ENCODE measurements at places on chromosomes 5 and 9.

DNA sequence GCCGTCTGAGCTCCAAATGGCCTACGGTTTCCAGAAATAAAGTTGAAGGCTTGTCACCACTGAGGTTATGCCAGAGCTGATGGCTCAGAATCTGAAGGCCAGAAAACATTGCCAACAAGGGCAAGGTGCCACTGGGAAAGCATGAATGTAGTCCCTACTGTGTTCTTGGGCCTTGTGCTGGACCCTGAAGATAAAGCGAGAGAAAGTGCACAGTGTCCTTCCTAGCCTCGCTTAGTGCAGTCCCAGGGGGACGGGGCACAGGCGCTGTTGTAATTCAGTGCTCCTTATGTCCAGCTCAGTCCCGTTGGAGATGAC is 84.5 kb downstream of the NDFIP1 start:
- DNase-seq, result no peak

DNA sequence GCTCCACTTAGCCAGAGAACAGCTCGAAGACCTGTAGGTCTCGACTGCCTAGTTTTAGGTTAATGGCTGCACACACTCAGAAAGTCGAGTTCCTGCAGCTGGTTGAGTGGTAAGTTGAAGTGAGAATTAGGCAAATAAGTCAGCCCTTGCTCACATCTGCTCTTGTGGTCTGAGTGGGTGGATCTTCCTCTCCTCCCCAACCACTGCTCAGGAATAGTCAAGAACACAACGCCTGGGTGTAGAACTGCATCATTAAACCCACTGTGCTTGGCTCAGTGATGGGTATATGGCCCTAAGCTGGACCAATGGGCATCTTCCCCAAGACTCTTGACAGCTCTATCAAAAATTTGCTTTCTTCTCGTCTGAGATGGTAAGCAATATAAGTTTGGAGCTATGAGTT is 20.9 kb upstream of the ADAM19 start:
- DNase-seq, result no peak

GRCh38 chr5:10842823-10843222 is 81.8 kb upstream of the DAP start:
- DNase-seq, result no peak

- DNase-seq, result peak; percentile 22
These were observed 73.4 kb upstream of the NR4A3 start for GRCh38 chr9:99748266-99748665.

DNA sequence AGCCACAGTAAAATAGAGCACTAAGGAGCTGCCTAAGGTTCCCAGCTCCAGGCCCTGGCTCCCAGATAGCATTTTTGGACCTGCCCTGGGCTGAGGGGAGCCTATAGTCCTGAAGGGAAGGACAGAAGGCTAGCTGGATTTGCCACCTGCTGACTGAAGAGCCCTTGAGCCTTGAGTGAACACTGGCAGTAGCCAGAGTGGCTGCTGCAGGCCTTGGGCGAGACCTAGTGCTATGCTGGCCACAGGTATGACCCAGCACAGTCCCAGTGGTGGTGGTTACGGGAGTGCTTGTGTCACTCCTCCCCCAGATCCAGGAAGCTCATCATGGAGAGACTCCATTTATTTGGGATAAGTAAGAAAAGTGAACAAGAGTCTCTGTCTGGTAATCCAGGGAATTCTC is 10.3 kb upstream of the STX17 start:
- no peak for DNase-seq

DNA sequence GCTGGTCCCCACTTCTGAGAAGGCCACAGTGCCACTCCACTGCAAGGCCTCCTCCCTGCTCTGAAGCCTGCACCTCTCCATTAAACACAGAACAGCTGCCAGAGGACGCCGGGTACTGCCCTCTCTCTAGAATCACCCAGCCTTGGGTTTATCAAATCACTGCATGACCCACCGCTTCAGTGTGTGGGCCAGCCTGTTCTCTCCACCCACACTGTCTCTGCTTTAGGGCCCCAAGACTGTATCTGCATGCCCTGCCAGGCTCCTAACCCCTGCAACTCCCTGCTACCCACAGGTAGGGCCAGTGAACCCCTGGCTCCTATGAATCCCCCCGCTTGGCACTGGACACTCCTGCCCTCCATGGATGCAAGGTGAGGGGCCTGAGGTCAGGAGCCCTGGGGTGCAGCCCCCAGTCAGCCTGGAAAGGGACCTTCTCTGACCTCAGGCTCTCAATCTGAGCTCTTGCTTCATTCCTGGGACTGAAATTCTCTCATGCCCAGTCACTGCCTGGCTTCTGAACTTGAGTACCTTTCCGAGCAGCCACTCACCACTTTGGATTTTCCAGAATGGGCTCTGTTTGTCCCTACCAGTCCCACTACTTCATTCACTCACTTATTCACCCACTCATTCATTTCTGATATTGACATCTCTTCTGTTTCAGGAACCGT is 206.3 kb downstream of the GABBR2 start:
- DNase-seq, result peak; percentile 44

DNA sequence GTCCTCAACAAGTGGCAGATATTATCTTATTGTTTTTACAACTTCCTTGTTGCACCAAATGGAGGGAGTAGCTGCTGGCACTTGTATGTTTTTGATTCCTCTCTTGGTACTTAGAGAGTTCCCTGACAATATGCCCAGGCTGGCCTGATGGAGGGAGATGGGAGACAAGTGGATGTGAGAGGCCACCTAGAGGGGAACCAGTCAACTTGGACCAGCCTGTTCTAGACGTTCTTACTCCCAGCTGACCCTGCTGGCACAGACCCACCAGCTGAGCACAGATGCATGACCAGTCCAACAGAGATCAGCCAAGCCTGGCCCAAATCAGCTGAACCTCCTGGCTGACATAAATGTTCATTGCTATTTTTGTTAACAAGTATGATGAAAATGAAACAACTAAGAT is 60.9 kb upstream of the GDNF start:
- DNase-seq, result peak; percentile 48

DNA sequence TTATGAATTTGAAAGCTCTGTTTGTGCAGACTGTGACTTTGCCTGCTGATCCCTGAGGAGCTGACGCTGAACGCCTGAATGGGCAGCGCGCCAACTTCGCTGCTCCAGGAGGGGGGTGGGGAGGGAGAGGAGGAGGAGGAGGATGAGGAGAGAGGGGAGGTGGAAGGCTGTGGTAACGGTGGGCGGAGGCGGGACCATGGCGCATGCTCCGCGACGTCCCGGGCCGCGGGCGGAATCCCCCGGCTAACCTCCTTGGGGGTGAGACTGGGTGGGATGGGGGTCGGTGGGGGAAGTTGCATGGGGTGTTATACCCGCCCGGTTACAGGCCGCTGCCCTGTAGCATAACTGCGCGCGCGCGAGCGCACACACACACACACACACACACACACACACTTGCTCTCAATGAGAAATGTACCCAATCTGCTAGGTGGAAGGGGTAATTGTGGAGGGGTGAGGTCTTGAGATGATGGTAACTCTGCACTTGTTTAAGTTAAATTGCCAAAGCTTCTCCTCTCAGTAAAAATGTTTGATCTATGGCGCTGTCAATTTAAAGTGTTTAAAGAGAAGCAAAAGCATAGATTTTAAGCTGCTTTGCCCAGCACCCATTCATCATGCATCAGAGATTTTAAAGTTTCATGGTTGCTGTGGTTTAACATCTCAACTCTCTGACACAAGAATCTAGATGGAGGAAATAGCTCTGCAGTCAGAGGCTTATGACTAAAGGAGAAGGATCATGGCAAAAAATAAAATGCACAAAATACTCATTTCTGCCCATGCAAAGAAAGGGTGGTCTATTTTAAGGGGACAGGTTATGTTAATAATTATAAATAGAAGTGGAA is 76.6 kb upstream of the TBCA start:
- DNase-seq, result peak; percentile 70

DNA sequence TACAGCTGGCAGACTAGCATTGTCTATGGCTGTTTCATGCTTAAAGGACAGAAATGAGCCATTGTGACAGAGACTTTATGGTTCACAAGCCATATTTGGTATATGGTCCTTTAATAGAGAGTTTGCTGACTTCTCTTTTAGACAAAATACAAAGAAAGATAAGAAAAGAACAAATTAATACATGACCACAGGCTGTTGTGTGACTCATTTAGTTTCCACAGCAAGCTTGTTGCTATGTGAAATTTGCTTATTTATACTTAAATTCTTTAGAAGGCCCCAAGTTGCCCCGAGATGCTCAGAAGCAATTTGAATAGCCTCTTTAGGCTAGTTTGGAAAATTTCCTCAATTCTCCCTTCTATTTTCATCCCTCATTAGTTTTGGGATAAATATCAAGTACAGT is 315.3 kb upstream of the RPS23 start:
- DNase-seq, result peak; percentile 14

- DNase-seq, result peak; percentile 67
These were observed 454.1 kb upstream of the NUDT12 start for GRCh38 chr5:104016646-104017045.

- peak; percentile 64 for DNase-seq
These were observed 77.4 kb upstream of the DMRT1 start for GRCh38 chr9:764105-764524.

- DNase-seq, result peak; percentile 93
These were observed 95.3 kb downstream of the IRX2 start for GRCh38 chr5:2656206-2656605.

GRCh38 chr5:17219006-17219422 is 1.6 kb downstream of the BASP1 start:
- DNase-seq, result peak; percentile 60

GRCh38 chr5:148205865-148206264 is 3.0 kb downstream of the SPINK6 start:
- DNase-seq, result no peak

GRCh38 chr9:36993933-36994764 is 39.9 kb downstream of the PAX5 start:
- DNase-seq, result no peak

GRCh38 chr9:4144869-4145268 is 155.0 kb downstream of the GLIS3 start:
- DNase-seq, result no peak
